Common myeloid progenitor, CD34-positive (primary cell): ENCODE measurements at places on chromosomes 1 and 21.
A peak's percentile ranks its signal among the peaks of the same experiment; 100 is the strongest.

GRCh38 chr1:227729881-227730629, 5.0 kb downstream of the JMJD4 start:
- peak; percentile 68 for DNase-seq

DNA sequence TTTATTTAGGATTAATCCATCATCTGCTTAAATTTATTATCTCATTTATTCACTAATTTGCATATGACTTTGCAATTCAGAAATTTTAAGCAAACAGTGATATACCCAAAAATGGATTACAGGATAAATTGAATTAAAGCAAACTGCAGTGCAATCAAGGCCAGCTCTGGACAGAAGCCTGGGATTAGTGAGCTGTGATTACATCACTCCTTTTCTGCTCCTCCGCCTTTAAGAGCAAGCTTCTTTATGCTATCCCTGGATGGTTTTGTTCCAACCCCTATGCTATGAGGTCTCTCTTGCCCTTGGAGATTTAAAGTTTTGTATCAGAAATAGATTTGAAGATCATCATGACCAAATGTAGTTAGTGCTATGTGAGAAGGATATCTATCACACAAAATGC, 32.6 kb downstream of the GPR52 start:
- DNase-seq: no peak

GRCh38 chr1:183887826-183888819, 83.2 kb downstream of the RGL1 start:
- no peak for DNase-seq

GRCh38 chr1:64917328-64917861, 49.0 kb downstream of the JAK1 start:
- peak; percentile 28 for DNase-seq

GRCh38 chr1:110643879-110644472, 30.8 kb downstream of the KCNA3 start:
- peak; percentile 67 for DNase-seq

GRCh38 chr1:239388159-239388485, 1.8 kb downstream of the CHRM3 start:
- DNase-seq: peak; percentile 20

DNA sequence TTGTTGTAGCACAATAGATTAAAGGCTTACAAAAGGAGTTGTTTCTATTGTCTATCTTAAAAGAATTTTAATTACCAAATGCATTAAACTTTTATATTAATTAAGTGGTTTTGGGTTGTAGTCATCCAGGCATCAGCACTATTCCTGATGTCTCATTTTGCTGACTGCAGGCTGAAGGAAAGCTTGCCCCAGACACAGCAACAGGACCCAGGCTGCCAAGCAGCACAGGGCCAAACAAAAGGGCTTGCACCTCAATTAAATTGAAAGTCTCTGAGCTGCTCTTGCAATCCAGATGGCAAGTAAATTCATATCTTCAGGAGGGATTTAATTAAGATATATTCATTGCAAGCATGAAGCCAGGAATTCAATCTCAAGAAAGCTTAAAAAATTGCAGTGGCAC, 80.7 kb upstream of the CHODL start:
- no peak for DNase-seq

DNA sequence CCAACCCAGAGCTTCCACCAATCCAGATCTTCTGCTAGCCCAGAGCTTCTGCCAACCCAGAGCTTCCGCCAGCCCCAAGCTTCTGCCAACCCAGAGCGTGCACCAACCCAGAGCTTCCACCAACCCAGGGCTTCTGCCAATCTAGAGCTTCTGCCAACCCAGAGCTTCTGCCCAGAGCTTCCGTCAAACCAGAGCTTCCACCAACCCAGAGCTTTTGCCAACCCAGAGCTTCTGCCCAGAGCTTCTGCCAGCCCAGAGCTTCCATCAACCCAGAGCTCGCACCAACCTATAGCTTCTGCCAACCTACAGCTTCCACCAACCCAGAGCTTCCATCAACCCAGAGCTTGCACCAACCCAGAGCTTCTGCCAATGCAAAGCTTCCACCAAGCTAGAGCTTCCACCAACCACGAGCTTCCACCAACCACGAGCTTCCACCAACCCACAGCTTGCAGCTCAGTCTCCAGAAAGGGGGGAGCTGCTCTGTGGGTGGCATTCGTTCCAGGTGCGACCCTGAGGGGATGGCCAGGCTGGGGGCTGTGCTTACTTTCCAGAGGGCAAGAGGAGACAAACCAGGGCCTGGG, 23.8 kb downstream of the CRYAA start:
- peak; percentile 10 for DNase-seq

- DNase-seq: no peak
Measured at GRCh38 chr1:174217248-174217647, 57.9 kb downstream of the RABGAP1L start.

DNA sequence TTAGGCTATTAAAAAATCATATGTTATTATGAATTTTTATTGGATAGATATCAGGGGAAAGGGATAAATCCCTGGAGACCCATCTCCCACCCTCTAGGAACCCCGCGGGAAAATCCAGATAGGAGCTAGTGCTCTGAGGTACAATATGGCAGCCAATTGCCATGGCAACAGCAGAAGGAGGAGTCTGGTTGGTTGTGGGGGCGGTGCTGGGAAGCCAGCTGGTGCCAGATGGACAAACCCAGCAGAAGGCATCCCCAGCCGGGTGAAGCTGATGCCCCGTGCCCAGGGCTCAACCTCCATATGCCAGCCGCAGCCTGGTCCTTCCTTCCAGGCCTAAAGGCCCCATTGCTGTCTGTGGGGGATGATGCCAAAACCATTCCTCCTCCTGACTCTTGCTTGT, 38.3 kb downstream of the RHBG start:
- no peak for DNase-seq

- DNase-seq: no peak
Measured at GRCh38 chr21:42375506-42375905, 9.2 kb upstream of the TFF1 start.

DNA sequence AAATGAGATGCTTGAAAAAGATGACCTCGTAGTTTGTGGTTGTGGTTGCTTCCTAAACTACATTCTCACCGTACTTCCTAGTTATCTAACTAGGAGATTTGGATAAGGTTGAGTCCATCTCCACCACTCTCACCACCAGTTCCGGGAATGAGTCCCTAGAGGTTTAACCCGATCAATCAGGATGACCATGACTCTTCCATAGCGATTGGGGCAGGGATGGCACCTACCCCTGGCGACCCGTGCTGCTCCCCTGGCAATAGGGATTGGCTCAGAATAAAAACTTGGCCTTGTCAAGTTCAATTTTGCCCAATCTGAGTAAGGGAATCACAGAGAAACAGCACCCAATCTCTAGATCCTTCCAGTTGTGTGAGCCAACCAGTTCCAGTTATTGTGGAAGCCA, 2.7 kb upstream of the MIS18A start:
- DNase-seq: no peak

DNA sequence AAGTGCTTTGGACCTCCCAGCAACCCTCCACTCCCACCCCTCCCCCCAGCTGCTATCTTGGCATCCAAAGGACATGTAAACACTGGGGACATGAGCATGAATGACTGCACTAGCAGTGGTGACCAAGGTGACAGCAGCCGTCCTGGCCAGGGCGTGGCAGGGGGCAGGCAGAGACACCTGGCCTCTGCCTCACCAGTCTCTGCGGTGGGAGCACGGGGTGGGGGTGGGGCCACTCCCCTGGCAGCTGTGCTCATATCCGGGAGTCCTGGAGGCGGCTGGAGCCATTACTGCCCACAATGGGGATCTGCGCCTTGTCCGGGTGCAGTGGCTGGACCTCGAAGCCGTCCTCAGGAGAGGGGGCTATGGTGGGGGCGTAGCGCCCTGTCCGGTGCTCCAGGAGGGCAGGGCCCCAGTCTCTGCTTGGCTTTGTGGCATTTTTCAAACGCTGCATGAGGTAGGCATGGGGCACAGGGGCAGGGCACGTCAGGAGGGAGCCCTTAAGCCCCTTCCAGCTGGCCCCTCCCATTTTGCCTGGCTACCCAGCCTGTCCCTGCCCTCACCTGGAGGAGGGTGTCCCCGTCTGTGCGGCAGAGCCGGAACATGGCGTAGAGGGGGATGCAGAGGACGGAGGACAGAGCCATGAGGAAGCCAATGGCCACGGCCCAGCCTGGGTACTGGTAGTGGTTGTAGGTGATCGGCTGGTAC, 6.0 kb downstream of the CCDC24 start:
- no peak for DNase-seq

GRCh38 chr1:13908128-13908527, 208.1 kb downstream of the PRDM2 start:
- no peak for DNase-seq

- no peak for DNase-seq
Measured at GRCh38 chr1:240562111-240562590, 49.8 kb downstream of the GREM2 start.

DNA sequence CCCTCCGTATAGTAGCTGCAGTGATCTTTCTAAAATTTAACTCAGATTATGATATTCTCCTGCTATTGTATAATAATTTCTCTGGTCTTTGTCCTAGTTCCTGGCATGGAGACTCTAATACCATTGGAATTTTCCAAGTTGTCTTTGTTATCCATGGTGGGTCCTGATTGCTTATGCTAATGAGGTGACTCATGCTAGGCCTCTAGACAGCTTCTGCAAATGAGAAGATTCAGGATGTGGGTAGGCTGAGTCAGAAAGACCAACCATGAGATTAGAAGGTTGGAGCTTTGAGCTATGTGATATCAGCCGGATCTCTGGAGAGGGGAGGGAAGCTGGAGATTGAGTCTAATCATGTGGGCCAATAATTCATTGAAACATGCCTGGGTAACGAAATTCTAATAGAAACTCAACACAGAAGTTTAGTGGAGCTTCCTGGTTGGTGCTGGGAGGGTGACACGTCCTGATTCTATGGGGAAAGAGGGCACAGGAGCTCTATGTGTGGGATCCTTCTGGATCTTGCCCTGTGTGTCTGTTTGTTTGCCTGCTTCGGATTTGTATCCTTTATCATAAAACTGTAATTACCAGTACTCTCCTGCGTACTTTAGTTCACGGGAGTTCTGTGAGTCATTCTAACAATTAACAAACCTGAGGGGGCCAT, 73.2 kb upstream of the CNIH3 start:
- peak; percentile 76 for DNase-seq

DNA sequence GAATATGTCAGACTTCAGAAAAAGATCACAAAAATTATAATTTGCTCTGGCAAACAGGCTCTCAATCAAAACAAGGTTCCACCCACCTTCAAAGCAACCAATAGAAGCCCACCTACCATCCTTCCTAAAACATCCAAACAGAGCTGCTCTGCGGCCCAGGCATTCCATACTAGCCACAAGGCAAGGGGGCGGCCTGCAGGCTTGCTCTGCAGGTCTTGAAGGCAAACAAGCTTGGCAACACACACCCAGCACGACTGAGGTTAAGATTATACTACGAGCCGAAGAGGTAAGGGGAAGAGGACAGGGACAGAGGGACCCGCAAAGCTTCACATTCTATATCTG, 207.3 kb downstream of the SLC45A1 start:
- peak; percentile 58 for DNase-seq

DNA sequence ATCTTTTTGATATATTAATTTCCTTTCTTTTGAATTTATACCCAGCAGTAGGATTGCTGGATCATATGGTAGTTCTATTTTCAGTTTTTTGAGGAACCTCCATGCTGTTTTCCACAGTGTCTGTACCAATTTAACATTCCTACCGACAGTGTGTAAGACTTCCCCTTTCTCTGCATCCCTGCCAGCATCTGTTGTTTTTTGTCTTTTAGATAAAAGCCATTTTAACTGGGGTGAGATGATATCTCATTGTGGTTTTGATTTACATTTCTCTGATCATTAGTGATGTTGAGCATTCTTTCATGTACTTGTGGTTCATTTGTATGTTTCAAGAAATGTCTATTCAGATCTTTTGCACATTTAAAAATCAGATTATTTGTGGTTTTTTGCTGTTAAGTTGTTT, 62.4 kb upstream of the STUM start:
- peak; percentile 54 for DNase-seq

DNA sequence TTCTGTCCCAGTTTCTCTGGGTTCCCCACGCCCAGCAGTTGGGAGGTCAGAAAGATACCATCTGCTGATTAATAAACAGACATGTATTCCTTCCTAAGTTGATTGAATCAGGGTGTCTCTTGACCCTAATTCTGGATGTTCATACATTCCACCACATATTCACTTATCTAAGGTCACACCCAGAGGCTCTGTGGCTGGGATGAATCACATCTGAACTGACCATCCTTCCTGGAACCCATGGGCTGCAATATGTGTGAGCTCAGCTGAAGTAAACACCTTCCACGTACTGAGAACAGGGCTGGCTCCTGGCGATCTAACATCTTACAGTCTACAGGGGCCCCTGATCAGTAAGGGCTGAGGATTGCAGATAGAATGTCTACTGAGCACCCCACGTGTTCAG, 20.5 kb upstream of the TRABD2B start:
- no peak for DNase-seq

GRCh38 chr1:162570718-162571117, 9.2 kb downstream of the UAP1 start:
- DNase-seq: no peak

DNA sequence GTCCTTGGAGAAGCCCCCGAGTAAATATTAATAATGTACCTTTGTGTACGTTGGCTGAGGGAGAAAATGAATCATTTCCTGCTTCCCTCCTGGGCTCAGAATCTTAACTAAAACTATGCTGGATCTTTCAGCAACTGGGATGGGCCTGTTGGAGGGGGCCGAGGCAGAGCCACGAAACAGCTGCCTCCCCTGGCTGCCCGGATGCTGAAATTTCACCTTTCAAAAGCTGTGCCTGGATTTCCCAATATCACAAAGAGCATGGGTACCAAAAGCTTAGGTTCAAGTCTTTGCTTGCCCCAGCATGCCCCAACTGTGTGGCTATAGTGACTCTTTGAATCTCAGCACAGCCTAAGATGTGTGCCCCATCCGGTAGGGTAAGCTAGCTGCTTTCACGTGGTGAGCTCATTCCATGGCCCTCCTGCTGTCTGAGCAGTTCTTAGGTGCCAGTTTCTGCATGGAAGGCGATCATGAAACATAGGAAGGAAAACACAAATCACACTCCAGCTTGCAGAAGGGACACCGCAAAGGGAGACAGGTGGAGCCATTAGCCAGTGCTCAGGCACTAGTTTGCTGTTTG, 473.5 kb downstream of the PTPRU start:
- no peak for DNase-seq

- no peak for DNase-seq
Measured at GRCh38 chr1:210340841-210341240, 12.1 kb downstream of the HHAT start.

DNA sequence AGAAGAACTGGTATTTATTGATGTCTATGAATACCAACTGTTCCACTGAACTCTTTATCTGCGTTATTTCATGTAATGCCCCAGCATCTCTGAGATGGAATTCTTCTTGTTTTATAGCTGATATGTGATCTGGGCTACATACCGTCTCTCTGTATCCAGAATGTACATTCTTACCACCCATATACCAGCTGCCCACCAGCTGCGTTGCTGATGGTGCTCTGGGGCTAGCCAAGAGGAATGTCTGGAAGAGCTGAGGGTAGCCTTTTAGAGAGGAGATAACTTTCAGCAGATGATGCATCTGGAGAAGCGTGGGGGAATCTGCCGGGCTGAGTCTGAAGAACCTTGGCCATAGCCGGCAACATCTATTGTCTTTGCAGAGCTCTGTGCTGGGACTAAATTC, 137.5 kb downstream of the RYR2 start:
- DNase-seq: no peak

GRCh38 chr1:24109686-24110475, 2.1 kb downstream of the MYOM3 start:
- no peak for DNase-seq

GRCh38 chr1:25700626-25701025, 84.0 kb downstream of the MAN1C1 start:
- peak; percentile 46 for DNase-seq
